Activated CD4-positive, alpha-beta memory T cell treated with anti-CD3 and anti-CD28 coated beads, Interleukin-2, amount 10 ng/mL, durations not matched to agents 7 days and 5 days (primary cell): ENCODE measurements at places on chromosomes 7 and 10. TPM values are rescaled to one million over a fixed set of nuclear protein-coding genes. Genes with fewer than 3 reads are reported as not detected.

ZMIZ2 gene
- 91.4 TPM for total RNA-seq

SEM1 gene
- total RNA-seq = 43.3 TPM

HGF gene
- not detected for total RNA-seq

SORCS3 gene
- not detected for total RNA-seq

FXYD4 gene
- not detected for total RNA-seq

ADARB2 gene
- 3.0 TPM for total RNA-seq

MBL2 gene
- total RNA-seq = not detected

GRCh38 chr10:123402021-123402420, 247.8 kb downstream of the BUB3 start:
- no peaks in the 10 kb centered on the region for H3K27me3 ChIP-seq
- DNase-seq = no peak
- no peak overlapping the region for H3K4me3 ChIP-seq
- no peak overlapping the region for H3K27ac ChIP-seq

DNA sequence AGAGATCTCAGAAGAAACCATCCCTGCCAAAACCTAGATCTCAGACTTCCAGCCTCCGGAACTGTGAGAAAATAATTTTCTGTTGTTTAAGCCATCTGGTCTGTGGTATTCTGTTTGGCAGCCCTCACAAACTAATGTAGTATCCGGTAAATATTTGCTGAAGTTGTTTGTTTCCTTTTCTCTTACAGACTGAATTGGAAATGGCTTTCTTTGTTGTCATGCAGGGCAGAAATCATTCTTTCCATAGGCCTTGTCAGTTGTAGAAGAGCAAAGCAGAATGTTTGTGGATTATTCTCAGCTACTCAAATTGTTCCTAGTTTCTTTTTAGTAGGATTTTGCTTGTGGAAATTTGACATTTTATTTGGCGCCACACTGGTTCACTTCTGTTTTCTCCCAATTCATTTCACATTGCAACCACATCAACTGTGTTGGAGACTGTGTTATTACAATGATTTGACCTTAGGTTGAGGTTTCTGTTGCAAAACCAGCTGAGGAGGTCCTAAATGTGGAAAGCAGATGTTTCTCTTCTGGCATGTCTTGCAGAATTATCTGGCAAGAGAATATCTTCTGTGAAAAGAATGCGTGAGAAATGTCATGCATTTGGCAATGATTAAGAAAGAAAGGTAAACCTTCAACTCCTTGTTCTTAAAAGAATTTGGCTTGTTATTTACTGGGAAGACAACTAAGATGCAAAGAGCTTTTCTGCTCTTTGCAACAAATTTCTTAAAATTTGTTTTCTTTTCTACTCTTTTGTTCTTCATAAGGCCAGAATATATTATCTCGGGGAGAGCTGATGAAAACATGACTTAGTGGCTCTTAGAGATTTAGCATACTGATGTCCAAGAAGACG, 25.8 kb downstream of the ACTA2 start:
- H3K27ac ChIP-seq = no peak overlapping the region
- no peaks in the 10 kb centered on the region for H3K4me1 ChIP-seq
- DNase-seq = no peak
- H3K36me3 ChIP-seq = peaks cover 63% of the 10 kb centered on the region
- no peaks in the 10 kb centered on the region for H3K27me3 ChIP-seq

- H3K36me3 ChIP-seq = peaks cover 3% of the 10 kb centered on the region
- H3K4me3 ChIP-seq = no peak overlapping the region
- peaks cover 8% of the 10 kb centered on the region for H3K27me3 ChIP-seq
- no peak for DNase-seq
- peaks cover 3% of the 10 kb centered on the region for H3K4me1 ChIP-seq
Observed at GRCh38 chr10:124156524-124157260, 63.3 kb upstream of the CHST15 start.

DNA sequence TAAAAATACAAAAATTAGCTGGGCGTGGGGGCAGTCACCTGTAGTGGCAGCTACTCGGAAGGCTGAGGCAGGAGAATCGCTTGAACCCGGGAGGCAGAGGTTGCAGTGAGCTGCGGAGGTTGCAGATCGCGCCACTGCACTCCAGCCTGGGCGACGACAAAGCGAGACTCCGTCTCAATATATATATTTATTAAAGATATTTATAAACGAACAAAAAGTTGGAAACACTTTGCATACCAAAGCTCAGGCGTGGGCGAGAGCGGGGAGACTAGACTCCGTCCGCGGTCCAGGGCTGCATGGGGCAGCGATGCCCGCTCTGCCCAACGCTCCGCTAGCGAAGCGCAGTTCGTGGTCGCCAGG, 7.9 kb upstream of the CRYGN start:
- H3K36me3 ChIP-seq = no peaks in the 10 kb centered on the region
- DNase-seq = no peak

DNA sequence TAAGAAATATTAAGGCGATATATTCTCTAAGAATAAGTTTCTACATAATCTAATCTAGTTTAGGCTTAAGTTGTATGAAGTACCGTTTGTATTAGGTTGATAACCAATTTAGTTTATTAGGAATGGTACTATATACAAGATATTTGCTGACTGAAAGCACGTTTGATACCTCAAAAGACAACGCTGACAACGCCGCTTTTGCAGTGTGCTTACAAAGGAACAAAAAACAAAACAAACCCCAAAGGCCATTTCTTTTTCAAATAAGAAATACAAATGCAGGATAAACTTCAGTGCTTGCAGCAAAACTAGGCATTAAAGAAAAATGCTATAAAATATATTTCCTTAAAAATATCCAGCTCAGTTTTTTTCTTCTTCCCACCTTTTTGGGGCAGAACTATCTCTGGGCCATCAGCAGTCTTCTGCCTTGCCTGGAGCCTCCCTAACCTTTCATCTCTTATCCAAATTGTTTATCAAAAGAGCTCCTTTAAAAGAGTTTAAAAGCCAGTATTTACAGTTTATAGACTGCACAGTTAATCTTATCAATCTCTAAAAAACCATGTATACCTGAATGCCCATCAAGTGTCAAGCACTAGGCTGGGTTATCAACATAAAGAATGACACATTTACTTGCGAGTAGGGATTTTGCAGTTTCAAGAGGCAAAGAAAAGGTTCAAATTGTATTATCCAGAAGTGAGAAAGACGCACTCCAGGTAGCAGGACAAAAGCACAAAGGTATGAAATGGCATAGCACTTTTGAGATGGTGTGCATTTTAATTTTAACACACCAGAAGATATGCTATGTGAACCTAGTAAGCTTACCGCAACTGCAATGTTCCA, 4.1 kb upstream of the KMT2E start:
- peak overlapping the region; percentile 100 for H3K27ac ChIP-seq
- H3K36me3 ChIP-seq = peaks cover 74% of the 10 kb centered on the region
- no peaks in the 10 kb centered on the region for H3K27me3 ChIP-seq
- H3K4me1 ChIP-seq = peaks cover 48% of the 10 kb centered on the region
- H3K4me3 ChIP-seq = peak overlapping the region; percentile 97

DNA sequence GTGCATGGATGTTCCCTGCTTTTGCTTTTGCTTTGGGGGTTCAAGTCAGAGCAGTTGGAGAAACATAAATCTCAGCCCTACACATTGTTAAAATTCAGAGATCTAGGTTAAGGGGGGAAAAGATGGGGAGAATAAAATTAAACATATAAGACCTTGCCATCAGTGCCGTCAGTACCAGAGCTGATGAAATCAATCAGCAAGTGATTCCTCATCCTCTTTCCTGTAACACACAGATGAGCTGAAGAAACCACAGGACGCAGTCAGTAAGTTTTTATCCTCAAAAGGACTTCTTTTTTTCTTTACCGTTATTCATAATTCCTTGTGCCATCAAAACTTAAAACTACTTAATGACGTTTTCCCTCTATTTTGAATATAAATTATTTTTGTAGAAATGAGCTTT, 5.9 kb downstream of the HECW1 start:
- no peaks in the 10 kb centered on the region for H3K4me1 ChIP-seq
- H3K27me3 ChIP-seq = peaks cover 40% of the 10 kb centered on the region
- H3K4me3 ChIP-seq = no peak overlapping the region
- H3K27ac ChIP-seq = no peak overlapping the region
- no peak for DNase-seq
- no peaks in the 10 kb centered on the region for H3K36me3 ChIP-seq
